Kidney (tissue), 22 donors: ENCODE measurements at places on chromosomes 13 and 19. TPM values are rescaled to one million over a fixed set of nuclear protein-coding genes. Genes with fewer than 3 reads are reported as not detected.
A peak's percentile ranks its signal among the peaks of the same experiment; 100 is the strongest.

Gene CEACAM7
- total RNA-seq = 0.16 TPM

Gene ATP12A
- 0.22 TPM for total RNA-seq

Gene PCDH20
- 3.0 TPM for total RNA-seq

Gene S1PR4
- total RNA-seq = 5.1 TPM

Gene PNMA8B
- 1.3 TPM for total RNA-seq

Gene ATCAY
- total RNA-seq = 0.16 TPM

Gene FCGBP
- 51.7 TPM for total RNA-seq

Gene ZNF556
- 0.76 TPM for total RNA-seq

Gene ZNF229
- 8.4 TPM for total RNA-seq

Gene PSG6
- total RNA-seq = not detected

Gene ZNF626
- total RNA-seq = 20.6 TPM

Gene SUGP1
- total RNA-seq = 53.1 TPM

Gene ATP11A
- total RNA-seq = 212 TPM

- H3K4me3 ChIP-seq = no peak overlapping the region
- H3K27ac ChIP-seq = no peak overlapping the region
- DNase-seq = no peak
- H3K27me3 ChIP-seq = peaks cover 2% of the 10 kb centered on the region
Measured at GRCh38 chr19:51461723-51462161, 3.5 kb upstream of the SIGLEC8 start.

DNA sequence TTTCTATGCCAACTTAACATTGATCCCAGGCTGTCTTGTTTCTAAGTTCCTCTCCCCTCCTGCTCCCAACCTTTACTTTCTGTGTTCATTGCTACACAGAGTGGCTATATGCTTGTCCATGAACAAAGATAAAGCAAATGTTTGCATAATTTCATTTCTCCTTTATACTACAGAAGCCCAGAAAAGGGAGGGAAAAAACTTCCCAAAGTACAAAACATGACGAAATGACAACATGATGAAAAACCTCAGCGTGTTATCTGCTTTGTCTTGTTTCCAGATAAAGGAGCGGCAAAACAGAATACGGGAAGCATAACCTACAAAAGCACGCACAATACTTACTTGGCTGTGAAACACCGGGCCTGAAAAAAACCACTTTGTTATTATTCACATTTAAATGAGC lies 336.8 kb downstream of the DNAJC15 start:
- H3K4me1 ChIP-seq = peaks cover 3% of the 10 kb centered on the region
- no peak overlapping the region for H3K27ac ChIP-seq
- DNase-seq = no peak
- H3K27me3 ChIP-seq = no peaks in the 10 kb centered on the region
- no peaks in the 10 kb centered on the region for H3K36me3 ChIP-seq

- H3K27ac ChIP-seq = no peak overlapping the region
- no peak overlapping the region for H3K4me3 ChIP-seq
- H3K36me3 ChIP-seq = no peaks in the 10 kb centered on the region
- no peaks in the 10 kb centered on the region for H3K27me3 ChIP-seq
Measured at GRCh38 chr13:43107780-43108179, 84.4 kb downstream of the DNAJC15 start.

DNA sequence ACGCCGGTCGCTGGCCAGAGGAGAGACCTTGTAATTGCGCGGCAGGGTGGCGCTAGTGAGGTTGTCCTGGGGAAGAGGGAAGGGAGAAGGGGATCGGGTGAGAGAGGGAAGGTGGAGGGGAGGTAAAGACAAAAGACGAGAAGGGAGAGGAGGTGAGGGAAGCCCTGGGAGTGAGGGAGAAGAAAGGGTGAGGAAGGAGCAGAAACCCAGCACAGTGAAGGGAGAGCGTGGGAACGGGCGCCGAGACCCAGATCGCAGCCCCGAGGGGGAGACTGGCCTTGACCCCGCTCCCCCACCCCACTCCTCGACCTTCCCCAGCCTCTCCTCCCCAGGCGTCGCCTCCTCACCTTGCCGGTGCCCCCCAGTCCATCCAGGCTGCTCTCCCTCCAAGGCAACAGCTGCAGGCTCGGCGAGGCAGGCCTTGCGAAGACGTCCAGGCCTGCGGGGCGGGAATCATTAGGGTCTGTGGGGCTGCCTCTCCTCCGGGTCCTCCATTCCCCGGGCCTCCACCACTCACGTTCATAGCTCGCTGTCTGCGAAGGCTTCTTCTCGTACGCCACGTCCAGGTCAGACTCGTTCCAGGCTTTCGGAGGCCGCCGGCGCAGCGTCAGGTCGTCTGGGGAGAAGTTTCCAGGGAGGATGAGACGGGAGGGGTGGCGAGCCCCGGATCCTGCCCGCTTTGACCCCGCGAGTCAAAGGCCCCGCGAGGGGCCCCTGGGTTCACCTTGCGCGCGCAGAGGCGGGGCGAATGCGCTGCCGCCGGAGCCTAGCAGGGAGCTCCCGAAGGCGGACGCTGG lies 8.8 kb downstream of the PPP1R13L start:
- H3K4me3 ChIP-seq = no peak overlapping the region
- H3K27ac ChIP-seq = no peak overlapping the region
- no peaks in the 10 kb centered on the region for H3K36me3 ChIP-seq
- DNase-seq = no peak

- DNase-seq = no peak
- H3K4me1 ChIP-seq = no peaks in the 10 kb centered on the region
Measured at GRCh38 chr19:55694656-55695491, 19.8 kb downstream of the EPN1 start.

- H3K4me3 ChIP-seq = peak overlapping the region; percentile 53
- no peaks in the 10 kb centered on the region for H3K27me3 ChIP-seq
- peak overlapping the region; percentile 90 for H3K27ac ChIP-seq
Measured at GRCh38 chr19:54462655-54463530, 685 bp downstream of the LENG9 start.

DNA sequence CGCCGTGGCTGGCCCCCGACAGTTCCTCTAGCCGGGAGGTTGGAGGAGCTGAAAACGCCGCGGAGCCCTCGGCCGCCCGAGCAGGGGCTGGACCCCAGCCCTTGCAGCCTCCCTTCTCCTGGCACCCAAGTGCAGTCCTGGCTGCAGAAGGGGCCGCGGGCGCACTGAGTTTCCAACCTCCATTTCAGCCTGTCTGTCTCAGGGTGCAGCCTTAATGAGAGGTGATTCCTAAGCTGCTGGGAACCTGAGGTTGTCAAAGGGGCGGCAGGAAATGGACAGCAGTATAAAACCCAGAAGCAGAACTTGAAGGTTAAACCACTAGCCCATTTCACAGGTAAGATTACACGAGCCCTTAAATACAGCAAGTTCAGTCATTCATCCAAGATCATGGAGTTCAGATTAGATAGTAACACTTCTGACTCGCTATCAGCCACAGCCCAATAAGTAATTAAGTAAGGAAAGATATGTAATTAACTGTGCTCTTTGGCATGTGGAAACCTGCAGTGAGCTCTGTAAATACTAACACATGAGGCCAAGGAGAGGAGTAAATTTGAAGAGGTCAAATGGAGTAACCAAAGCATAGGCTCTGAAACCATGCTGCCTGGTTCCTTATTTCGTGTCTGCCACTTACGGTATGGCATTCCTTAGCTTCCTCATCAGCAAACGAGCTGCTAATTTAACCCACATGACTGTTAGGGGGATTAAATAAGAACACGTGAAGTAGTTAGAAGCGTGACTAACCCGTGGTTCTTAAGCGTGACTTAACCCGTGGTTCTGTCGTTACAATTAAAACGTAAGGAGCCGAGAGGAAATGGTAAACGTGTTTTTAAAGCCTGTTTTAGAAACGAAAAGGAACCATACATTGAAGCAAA lies 686 bp downstream of the SETDB2 start:
- H3K4me1 ChIP-seq = peaks cover 7% of the 10 kb centered on the region
- H3K4me3 ChIP-seq = peak overlapping the region; percentile 96
- no peaks in the 10 kb centered on the region for H3K27me3 ChIP-seq
- H3K27ac ChIP-seq = peak overlapping the region; percentile 95
- H3K36me3 ChIP-seq = no peaks in the 10 kb centered on the region

- H3K4me1 ChIP-seq = no peaks in the 10 kb centered on the region
- no peak for DNase-seq
- no peak overlapping the region for H3K27ac ChIP-seq
- no peaks in the 10 kb centered on the region for H3K36me3 ChIP-seq
Measured at GRCh38 chr19:35080613-35081170, 34.9 kb upstream of the FXYD3 start.

DNA sequence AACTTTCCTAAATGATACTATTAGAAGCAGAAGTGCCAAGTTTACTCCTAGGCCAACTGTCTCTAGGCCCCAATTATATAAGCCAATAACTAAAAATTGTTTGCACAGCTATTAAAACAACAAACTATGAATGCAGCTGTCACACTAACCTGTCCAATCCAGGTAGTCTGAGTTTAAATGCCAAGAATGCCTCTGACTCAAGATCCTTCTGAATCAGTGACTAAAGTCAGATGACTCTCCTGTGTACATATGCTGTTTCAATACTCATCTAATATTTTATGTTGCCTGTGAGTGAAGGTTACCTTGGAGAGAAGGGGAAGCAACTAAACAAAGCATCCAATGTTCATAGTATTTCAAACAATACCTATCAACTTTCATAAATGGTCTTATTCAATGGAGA lies 257.0 kb downstream of the ENOX1 start:
- no peaks in the 10 kb centered on the region for H3K4me1 ChIP-seq
- no peak overlapping the region for H3K4me3 ChIP-seq
- H3K27me3 ChIP-seq = no peaks in the 10 kb centered on the region
- no peak for DNase-seq
- H3K27ac ChIP-seq = no peak overlapping the region
- no peaks in the 10 kb centered on the region for H3K36me3 ChIP-seq

- H3K36me3 ChIP-seq = no peaks in the 10 kb centered on the region
- H3K27ac ChIP-seq = no peak overlapping the region
- H3K4me3 ChIP-seq = no peak overlapping the region
- peaks cover 6% of the 10 kb centered on the region for H3K4me1 ChIP-seq
- H3K27me3 ChIP-seq = no peaks in the 10 kb centered on the region
- DNase-seq = no peak
Measured at GRCh38 chr19:10876459-10877240, 5.3 kb downstream of the CARM1 start.
